ENCODE measurements at places on chromosomes 4 and X. TPM values are rescaled to one million over a fixed set of nuclear protein-coding genes. Genes with fewer than 3 reads are reported as not detected.
A peak's percentile ranks its signal among the peaks of the same experiment; 100 is the strongest.

MPC1L gene
- total RNA-seq = not detected

UGT2B15 gene
- total RNA-seq = not detected

DNA sequence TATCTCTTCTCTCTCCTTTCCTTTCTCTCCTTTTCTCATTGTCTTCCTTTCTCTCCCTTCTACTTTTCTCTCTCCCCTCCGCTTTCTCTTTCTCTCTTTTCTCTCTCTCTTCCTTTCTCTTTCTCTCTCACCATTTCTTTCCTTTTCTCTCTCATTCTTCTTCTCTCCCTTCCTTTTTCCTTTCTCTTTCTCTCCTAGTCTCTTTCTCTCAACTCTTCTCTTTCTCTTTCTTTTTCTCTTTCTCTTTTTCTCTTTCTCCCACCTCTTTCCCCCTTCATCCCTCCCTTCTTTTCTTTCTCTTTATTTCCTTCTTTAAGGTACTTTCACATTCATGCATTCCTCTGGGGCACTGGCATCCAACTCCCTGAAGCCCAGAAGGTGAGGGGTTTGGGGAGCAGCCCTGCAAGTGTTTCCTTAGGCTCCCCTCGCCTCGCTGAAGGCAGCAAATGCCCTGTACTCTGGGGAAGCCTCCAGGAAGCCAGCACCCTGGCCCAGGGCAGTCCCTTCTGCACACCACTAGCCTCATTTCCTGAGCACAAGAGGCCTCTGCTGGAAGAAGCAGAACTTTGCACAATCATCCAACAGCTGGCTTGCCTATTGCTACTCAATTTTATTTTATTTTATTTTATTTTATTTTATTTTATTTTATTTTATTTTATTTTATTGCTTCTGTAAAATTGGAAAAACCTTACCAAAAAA is 124.2 kb downstream of the NFKB1 start:
- DNase-seq = peak; percentile 25
- no peaks in the 10 kb centered on the region for H3K27me3 ChIP-seq
- no peak overlapping the region for H3K27ac ChIP-seq

DNA sequence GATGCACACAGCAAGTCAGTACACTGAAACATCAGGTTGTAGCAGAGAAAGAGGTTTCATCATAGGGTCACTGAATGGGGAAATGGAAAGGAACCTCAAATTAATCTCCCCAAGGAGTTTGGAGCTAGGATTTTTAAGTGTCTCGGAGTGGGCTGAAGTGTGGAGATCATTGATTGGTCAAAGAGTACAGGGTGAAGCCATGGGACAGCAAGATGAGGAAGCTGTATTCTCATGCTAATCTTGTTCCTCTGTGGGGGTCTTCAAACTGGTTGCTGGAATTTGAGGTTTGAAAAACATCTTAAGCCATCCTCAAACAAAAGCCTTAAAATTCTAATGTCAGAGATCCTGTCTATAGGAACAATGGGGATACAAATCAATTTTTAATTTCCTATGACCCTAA is 78.8 kb upstream of the TEX13A start:
- no peak for DNase-seq
- no peak overlapping the region for H3K27ac ChIP-seq
- no peaks in the 10 kb centered on the region for H3K27me3 ChIP-seq

- DNase-seq = no peak
- H3K36me3 ChIP-seq = no peaks in the 10 kb centered on the region
Measured at GRCh38 chrX:151954730-151955129, 19.7 kb downstream of the GABRE start.

DNA sequence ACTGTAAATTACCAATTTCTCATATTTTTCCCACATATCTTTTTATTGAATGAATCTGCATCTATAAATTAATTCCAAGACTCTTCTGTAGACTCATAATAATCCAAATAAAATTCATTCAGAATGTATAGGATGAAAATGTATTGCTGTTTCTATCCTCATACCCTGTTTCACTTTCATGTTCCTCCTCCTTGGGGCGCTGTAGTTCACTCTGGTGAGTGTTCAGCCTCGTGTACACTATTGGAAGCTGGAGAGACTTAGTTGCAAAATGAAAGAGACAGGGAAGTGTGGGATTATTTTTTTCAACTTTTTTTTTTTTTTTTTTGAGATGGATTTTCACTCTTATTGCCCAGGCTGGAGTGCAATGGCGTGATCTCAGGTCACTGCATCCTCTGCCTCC is 296.1 kb downstream of the TLL1 start:
- no peaks in the 10 kb centered on the region for H3K4me1 ChIP-seq
- no peaks in the 10 kb centered on the region for H3K36me3 ChIP-seq
- no peaks in the 10 kb centered on the region for H3K27me3 ChIP-seq
- DNase-seq = no peak
- no peak overlapping the region for H3K4me3 ChIP-seq
- no peak overlapping the region for H3K27ac ChIP-seq

- H3K4me3 ChIP-seq = peak overlapping the region; percentile 57
- no peaks in the 10 kb centered on the region for H3K27me3 ChIP-seq
- peak; percentile 16 for DNase-seq
- H3K4me1 ChIP-seq = peaks cover 5% of the 10 kb centered on the region
Measured at GRCh38 chr4:24471486-24472160, 112.7 kb downstream of the DHX15 start.

All from ovary (tissue), 10 donors.